ENCODE measurements at places on chromosomes 12 and 14.

DNA sequence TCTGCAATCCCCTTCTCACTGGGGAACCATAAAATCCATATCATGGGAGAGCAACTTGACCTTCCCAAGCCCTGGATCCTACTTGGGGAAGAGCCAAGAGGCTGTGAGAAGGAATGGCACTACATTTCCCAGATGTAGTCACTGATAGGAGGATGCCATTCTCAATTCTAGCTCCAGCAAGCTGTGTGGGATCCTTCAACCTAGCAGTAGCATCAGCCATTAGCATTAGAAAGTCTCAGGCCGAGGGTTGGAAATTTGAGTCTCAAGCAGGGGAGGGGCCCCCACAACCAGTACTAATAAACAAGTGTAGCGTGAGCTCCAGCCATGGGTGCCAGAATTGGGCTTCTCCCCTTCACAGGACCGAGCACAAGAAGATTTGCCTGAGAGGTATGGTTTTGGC is 84.3 kb upstream of the NELL2 start:
- DNase-seq: no peak

- no peak for DNase-seq
These were observed 61.3 kb upstream of the CORO1C start for GRCh38 chr12:108792361-108793292.

- DNase-seq: no peak
These were observed 410.9 kb downstream of the EGLN3 start for GRCh38 chr14:33539918-33540357.

DNA sequence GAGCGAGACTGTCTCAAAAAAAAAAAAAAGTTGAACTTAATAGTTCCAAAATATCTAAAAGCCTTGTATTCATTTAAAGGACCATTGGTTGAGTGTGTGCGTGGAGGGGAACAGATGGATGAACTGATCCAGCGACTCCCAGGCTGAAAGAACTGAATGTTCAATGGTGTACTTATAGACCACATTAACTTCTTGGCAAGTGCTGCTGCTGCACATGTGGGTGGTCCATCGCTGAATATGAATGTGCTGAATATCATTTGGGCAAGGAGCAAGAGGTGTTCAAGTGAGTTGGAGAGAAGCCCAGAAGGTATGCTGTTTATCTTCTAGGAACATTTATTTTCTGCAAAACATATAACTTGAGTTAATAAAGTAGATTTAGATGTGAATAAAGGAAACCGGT is 289.0 kb upstream of the RPL10L start:
- DNase-seq: no peak

GRCh38 chr12:103868215-103868614 is 27.2 kb upstream of the NT5DC3 start:
- no peak for DNase-seq

- no peak for DNase-seq
These were observed 882.4 kb downstream of the DIO2 start for GRCh38 chr14:79328863-79329262.

DNA sequence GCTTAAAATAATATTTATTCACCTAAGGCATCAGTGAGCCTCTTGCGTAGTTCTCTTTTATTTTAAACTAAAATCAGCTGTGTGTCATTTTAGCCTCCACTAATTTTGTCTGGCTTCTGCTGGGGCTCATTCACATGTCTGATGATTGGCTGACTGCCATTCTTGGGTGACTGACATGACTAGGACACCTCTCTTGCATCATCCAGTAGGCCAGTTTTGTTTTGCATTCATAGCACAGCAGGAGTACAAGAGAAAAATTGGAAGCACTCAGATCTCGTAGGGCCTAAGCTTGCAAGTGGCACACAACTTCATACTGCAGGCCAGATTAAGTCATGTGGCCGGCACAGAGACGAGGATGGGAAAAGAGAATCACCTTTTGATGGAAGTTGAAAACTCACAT is 1226.5 kb downstream of the GALC start:
- peak; percentile 14 for DNase-seq

GRCh38 chr12:126156806-126157574 is 1091.8 kb downstream of the AACS start:
- DNase-seq: no peak

DNA sequence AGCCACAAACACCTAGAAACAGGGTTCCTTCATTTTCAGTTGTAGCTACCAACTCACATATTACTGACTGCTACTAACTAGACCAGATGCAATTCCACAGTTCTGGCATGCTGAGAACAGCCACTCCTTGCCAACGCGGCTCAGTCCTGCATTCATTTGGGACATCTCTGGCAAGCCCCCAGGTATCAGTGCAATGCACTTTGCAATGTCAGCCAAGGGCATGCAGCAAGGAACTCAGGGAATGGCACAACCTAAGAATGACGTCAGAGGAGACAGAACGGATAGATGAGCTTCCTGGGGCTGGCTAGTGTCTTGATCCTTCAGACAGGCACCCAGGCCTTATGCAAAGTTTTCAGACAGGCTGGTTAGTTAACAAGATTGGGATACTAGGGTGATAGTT is 29.6 kb downstream of the MAP3K9 start:
- DNase-seq: no peak

GRCh38 chr14:67908052-67908754 is 88.6 kb downstream of the RAD51B start:
- no peak for DNase-seq

DNA sequence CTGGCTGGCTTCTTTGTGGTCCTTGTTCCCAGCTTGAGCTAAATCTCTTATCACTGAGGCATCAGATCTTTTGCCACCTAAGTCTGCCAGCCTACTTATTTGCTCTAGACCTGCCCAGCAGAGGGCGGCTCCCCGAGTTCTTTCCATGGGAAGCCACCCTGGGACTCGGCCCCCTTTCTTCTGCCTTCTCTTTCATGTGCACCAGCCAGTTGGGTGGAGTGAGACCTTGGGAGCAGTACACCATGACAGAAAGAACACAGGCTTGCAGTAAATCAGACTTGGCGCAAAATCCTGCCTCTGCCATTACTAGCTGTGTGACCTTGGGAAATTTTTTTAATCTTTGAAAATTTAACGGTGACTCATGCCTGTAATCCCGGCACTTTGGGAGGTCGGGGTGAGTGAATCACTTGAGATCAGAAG is 7.4 kb downstream of the SMAGP start:
- no peak for DNase-seq

GRCh38 chr14:33529787-33530757 is 420.8 kb downstream of the EGLN3 start:
- DNase-seq: no peak

- no peak for DNase-seq
These were observed 11.3 kb upstream of the PUS1 start for GRCh38 chr12:131917711-131918306.

DNA sequence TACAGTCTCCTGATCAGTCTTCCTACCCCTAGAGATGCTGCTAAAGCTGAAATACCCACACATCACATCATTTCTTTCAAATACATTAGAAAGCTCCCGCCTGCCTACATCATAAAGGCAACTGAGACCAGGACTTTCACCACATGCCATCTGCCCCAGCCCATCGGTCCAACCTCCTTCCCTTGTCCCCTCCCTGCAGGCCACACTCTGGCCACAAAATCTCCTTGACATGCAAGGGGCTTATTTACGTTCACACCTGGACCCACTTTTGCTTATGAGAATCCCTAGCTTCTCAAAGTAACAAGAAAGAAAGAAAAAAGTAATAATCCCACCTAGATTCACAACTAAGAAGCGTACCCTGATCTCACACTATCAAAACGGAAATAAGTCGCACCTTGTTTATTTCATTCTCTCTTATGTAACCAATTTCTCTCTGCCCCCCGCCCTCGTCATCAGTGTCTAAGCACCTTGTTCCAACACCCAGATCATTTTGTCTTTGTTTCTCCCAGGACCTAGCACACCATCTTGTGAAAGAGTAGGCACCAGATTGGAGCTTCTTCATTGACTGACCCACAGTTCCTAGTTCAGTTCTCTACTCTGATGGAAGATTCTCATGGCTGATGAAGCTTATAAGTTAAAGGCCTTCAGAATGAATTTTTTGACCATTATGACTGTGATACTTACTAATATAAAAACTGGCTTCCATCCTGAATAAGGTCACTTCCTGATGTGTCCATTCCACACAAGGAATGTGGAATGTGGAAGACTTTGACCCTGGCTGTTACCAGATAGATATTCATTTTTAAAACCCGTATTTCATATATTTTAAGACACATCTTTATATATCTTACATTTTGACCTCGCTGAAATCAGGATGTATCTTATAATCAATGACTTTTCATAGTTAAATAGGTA is 7.7 kb downstream of the WSB2 start:
- DNase-seq: peak; percentile 40

DNA sequence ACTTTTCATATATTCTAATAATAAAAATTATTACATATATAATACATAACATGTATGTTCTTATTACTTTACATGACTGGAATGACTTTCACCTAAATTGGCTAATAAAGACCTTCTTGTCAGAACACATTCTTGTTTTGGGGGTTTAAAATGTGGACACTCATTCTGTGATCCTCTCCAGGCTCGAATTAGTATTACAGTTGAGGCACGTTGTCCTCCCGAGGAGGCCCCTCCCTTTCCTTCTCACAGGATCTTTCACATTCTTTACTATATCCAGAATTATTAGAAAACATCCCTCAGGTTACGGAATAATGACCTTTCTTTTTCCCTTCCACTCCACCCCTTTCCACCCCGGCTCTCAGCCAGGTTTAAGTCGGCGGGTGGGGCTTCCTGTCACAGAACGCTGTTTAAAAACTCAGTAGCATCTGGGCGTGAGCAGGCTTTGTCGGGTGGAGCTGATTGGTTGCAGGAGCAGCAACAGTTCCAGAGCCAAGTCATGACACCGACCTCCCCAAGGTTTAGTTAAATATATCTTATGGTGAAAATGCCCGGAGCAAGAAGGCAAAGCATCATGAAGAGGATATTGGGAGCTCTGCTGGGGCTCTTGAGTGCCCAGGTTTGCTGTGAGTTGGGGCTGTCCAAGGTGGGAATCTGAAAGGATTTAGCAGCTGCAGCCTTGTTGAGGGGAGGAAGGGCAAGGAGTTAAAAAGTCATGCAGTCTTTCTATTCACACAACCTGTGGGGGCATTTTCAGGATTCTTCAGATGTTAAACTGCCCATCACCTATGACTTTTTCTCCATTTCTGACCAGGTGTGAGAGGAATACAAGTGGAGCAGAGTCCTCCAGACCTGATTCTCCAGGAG is 396.7 kb upstream of the OR4E1 start:
- DNase-seq: no peak

GRCh38 chr12:41436076-41436475 is 248.0 kb downstream of the PDZRN4 start:
- DNase-seq: no peak

- no peak for DNase-seq
These were observed 754 bp upstream of the BCL2L14 start for GRCh38 chr12:12069821-12070548.

DNA sequence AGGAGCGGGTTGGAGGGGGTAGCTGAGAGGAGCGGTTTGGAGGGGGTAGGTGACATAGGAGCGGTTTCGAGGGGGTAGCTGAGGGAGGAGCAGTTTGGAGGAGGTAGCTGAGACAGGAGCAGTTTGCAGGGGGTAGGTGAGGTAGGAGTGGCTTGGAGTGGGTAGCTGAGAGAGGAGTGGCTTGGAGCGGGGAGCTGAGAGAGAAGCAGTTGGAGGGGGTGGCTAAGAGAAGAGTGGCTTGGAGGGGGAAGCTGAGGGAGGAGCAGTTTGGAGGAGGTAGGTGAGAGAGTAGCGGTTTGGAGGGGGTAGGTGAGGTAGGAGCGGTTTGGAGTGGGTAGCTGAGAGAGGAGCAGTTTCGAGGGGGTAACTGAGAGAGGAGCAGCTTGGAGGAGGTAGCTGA is 152.1 kb downstream of the GLT1D1 start:
- DNase-seq: no peak

DNA sequence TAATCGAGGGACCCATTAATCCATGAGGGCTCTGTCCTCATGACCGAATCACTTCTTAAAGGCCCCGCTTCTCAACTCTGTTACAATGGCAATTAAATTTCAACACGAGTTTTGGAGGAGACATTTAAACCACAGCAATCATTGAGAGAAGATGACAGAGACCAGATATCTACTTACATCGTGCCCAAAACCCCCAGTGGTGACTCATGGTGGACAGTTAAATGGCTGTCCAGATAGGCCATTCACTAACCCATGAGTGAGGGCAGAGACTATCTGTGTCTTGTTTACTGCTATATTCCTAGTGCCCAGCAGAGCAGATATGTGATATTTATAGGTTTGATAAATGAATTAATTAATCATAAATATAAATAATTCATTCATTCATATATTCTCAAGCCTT is 20.0 kb upstream of the FLVCR2 start:
- DNase-seq: no peak

- peak; percentile 31 for DNase-seq
These were observed 648 bp downstream of the CHD4 start for GRCh38 chr12:6606331-6607131.

GRCh38 chr14:77805706-77806105 is 5.8 kb downstream of the ADCK1 start:
- no peak for DNase-seq

DNA sequence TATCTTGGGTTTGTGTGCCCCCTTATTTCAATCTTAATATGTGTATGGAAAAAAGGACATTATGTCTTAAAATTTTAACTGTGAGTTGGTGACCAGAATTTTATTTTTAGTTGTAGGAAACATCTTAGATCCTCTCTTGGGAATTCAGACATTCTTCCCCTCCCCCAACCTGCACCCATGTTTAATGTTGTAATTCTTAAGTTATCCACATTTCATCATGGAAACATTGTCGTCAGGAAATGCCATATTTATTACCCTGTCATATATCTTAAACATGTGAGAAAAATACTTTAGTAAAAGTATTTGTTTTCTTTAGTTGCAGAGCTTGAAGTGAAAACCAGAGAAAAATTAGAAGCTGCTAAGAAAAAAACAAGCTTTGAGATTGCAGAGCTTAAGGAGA is 30.3 kb downstream of the YEATS4 start:
- DNase-seq: no peak

DNA sequence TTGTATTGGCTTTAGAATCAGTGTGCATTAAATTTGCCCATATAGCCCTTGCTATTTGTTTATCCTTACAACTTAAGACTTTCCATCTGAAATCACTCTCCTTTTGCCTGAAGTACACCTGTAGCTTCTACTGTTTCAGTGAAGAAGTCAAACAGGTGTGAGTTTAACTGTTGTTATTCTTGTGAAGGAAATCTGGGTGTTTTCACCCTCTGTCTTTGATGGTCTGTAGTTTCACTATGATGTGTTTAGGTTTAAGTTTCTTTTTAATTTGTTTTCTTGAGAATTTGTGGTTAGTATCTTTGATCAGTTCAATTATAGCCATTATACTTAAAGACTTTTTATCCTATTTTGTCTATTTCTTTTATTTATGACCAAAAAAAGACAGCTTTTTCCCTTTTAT is 68.9 kb upstream of the BBS10 start:
- DNase-seq: no peak

Data from HepG2 (cell line).